Stimulated activated CD8-positive, alpha-beta memory T cell treated with anti-CD3 and anti-CD28 coated beads, Interleukin-4, amount 100 ng/mL, for 1 hour (primary cell): ENCODE measurements at places on chromosomes 7 and 10.

- DNase-seq, result no peak
These were observed 286.4 kb upstream of the SP4 start for GRCh38 chr7:21141476-21141875.

DNA sequence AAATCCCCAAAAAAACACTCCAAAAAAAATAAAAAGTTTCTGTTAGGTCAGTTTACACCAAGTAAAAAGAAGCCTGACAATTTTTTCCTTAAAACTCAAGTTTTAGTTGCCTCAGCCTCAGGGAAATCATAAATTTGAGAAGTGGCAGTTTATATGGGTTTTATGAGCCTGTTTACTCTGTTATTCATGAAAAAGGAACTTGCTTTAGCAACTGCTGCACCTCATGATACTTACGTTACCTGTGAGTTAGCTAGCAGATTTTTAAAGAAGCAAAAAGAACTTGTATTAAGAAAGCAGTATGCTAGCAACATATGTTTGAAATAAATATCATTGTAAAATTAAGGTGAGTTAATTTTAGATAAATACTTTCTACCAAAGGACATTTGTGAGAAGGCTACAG is 1264.5 kb upstream of the PHF14 start:
- DNase-seq, result no peak

DNA sequence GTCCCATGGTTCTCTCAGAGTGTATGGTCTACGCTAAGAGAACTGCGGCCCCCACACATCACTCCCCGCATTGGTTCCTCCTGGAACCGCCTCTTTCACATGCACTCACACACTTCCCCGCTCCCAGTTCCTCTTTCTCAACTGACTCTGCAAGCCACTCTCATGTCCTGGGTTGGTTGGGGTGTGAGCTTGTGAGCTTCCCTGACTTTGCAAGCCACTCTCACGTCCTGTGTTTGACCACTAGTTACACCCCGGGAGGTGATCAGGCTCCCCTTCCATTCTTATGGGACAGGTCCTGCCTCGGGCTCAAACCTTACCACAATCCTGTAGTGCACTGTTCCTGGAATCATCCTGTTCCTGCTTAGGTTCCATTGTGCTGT is 105.0 kb downstream of the TRIM24 start:
- no peak for DNase-seq

GRCh38 chr7:50303335-50304128 is 984 bp upstream of the IKZF1 start:
- no peak for DNase-seq

DNA sequence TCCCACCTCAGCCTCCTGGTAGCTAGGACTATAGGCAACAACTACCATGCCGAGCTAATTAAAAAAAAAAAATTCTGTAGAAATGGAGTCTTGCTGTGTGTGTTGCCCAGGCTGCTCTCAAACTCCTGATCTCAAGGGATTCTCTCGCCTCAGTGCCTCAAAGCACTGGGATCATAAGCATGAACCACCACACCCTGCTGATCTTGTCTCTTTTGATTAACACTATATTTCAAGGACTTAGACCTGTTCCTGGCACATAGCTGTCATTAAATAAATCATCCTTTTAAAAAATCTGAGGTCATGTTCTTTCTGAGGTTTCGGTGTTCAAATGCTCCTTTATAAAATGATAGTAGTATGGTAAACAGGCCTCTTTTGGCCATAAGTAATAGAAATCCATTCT is 4.8 kb downstream of the PALS2 start:
- no peak for DNase-seq

DNA sequence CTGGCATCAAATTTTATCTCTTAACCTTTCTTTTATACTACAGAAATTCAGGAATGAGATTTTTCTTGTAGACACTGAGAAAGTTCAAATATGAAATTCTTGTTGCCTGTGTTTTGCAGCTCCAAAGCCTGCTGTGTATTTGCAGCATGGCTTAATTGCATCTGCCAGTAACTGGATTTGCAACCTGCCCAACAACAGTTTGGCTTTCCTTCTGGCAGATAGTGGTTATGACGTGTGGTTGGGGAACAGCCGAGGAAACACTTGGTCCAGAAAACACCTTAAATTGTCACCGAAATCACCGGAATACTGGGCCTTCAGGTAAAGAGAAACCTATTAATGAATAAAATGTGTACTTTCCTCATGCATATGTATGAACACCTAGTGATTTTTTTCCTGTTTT is 24.8 kb downstream of the LIPK start:
- no peak for DNase-seq

DNA sequence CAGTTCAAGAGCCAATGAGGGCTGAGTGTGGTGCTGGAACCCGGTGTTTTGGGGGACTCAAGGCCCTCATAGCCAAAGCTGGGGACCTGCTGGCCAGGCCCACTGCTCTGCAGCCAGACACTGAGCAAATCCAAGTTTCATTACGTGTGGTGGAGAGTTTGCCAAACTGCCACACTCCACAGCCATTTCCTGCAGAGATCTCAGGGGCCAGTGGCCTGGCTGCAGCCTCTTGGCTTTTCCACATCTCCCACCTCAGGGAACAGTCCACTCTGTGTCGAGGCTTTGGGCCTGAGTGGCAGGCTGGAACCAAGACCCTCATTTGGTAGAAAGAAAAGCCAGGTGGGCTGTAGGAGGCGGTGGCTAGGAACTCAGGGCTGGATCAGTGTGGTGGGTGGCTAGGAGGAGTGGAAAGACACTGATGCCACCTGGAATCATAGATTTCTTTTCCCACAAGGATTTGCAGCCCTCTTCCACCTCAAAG is 3.2 kb downstream of the HOXA11 start:
- no peak for DNase-seq

GRCh38 chr10:133262696-133263095 is 14.0 kb downstream of the ADAM8 start:
- no peak for DNase-seq

GRCh38 chr10:119465085-119465484 is 77.4 kb downstream of the RGS10 start:
- no peak for DNase-seq

GRCh38 chr7:13050703-13051102 is 363.3 kb downstream of the ARL4A start:
- no peak for DNase-seq

DNA sequence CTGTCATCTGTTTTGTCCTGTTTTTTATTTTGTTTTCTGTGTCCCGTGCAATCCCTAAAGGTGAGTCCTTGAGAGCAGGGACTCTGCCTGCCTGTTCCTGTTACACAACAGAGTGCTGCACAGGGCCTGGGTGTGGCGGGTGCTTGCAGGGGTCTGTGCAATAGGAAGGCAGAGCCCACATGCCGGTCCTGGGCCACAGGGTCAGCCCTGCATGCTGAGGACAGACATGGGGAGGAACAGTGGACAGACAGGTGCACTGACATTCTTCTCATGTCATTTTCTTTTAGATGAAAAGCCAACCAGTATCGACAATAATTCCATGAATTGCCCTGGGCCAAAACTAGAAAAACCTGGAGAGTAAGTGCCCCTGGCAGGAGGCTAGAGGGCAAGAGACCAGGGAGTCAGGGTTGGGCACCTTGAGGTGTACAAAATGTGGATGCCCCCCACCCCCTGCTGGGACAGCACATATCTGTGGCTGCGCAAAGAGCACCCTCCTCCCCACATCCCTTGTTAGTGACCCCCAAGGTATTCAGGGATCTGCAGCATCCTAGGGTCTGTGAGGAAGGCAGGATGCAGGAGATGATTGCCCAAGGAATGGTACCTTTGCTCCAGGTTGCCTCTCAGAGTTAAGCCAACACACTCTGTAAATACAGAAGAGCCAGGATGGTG is 19.9 kb downstream of the ANTXRL start:
- DNase-seq, result no peak

DNA sequence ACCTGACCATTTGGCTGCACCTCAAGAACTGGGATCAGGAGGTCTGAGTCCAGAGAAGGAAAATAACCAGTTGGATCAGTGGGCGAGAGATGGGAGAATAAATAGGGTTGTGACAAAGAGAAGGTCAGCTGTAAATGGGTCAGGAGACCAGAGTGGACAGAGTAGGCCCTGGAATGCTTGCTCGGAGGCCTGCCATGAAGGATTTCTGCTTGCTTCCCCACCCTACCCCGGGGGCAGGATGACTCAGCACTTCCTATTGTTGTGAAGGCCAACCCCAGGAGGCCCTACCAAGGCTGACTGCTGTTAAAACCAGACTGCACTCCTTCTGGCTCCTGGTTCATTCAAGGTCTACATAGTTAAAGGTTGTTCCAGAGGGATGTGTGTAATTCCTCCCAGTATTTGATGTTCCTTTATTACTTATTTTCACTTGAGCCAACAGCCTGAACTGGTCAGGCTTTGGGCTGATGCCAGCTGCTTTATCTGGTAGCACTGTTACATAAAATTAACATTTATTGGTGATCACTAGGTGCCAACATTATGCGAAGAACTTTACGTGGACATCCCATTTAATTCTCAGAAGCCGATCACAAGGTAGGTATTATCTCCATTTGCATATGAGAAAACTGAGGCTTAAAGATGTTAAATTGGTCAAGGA is 27.3 kb upstream of the IFRD1 start:
- DNase-seq, result no peak

DNA sequence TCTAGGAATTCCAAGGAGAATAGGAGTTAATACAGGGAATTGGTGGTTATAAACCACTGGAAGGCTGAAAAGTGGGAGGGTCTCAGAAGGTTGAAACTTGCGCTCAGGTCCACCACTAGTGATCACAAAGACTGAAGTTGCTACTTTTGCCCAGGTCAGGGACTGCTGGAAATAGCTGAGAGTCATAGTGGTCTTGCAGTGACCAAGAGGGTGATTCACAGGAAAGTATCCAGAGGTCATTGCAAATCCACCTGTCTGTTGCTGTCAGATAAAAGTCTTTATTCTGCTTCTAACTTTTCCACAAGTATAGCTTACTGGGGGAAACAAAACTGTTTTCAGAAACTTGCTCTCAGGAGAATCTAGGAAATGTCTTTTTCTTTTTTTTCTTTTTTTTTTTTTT is 211.5 kb upstream of the PRSS1 start:
- no peak for DNase-seq

DNA sequence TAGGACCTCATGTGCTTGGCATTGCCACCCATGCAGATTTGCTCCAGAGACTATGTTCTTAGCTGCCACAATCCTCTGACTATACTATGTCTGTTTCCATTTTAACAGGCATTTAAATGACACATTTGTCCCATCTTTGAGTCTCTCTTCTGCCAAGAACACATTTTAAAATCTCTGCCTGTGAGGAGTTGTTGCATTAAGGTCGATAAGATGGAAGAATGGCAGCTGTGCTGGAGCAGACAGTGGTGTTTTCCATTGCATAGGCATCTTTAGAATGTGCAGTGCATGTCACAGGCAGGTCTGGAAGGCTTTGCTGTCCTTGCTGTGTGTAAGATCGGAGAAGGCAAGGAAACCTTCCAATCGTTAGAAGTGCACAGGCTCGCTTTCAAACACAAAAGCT is 70.9 kb upstream of the CELF2 start:
- DNase-seq, result no peak

DNA sequence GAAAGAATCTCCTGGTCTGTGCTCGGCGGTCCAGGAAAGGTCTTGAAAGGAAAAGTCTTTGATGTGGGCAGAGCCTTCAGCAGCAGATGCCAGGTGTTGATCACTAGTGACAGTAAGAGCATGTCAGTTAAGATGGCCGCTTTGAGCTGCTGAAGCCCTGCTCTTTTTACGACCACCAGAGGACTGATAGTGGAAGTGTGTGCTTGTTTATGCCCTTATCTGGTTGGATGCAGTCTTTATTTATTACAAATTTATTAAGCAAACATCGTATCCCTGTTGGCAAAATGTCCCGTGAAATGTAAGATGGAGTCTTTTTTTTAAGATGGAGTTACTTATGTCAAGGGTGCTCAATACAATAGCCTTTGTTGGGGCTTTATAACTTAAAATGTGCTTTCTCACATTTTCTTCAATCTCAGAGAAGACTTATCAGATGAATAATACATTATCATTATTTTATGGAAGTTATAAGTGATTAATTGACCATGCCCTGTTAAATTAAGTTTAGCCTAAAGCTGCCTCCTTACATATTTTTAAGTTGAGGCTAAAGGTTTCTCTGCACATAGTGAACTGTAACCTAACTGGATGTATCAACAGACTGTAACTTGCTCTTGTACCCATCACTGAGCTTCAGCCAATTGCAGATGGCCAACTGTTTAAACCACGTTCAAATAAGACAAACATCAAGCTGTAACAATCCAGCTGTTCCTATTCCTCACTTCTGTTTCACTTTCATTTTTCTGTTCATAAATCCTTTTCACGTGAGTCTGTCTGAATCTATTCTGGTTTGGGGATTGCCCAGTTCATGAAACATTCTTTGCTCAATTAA is 97.4 kb upstream of the PIK3CG start:
- DNase-seq, result no peak

- DNase-seq, result no peak
These were observed 41.4 kb upstream of the PNLIPRP3 start for GRCh38 chr10:116385994-116386809.

DNA sequence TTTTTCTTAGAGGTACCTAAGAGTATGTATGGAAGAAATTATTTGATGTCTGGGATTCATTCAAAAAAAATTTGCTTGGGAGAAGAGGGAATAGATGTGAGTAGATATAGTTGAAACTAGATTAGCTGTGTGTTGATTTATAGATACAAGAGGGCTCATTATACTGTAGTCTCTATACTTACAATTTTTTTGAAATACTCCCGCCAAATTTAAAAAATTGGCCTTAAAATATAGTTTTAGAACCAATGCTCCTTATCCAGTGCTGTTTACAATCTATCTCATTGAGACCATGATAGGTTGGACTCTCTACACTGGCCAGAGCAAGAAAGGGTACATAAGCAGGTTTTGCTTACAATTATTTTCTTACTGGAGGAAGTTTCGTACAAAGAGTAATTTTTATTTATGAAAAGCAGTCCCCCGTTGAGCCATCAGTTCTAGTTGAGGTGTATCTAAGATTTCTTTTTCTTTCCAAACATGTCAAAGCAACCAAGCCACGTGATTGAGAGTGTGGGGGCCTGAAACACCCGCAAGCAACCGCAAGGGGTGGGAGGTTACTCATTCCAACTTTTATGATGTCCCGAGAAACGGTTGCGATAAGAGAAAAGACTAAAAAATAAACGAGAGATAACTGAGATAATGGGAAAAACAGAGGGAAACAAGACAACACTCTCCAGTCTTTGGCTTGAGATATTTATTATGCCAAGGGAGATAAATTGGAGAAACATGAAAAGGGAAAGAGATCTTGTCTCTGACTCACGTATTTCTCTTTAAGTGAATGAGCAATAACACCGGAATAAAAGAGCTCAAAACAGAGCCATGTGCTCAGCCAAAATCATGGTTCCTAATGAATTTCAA is 729.2 kb downstream of the LRMDA start:
- DNase-seq, result no peak

DNA sequence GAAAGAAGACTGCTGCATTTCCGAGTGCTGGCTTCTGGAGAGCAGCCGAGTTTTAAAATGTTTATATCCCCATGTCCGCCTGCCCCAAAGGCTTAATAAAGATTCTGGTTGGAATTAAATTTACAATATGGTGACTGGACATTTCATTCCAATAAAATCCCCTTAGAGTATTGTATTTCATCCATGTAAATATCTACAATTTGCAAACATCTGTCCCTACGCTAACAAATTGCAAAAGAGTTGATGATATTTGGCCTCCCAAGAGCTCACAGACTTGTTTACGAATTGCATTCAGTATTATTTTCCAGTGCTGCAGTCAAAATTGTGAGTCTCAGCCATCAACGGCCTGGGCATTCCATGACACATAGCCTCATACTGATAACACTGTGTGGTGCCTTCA is 50.1 kb downstream of the PLEKHS1 start:
- DNase-seq, result no peak

- DNase-seq, result no peak
These were observed 23.4 kb downstream of the PYROXD2 start for GRCh38 chr10:98391578-98391991.
